Muscle of back (tissue), 13 donors: ENCODE measurements at places on chromosomes 5 and 9.
A peak's percentile ranks its signal among the peaks of the same experiment; 100 is the strongest.

- DNase-seq: no peak
Measured at GRCh38 chr5:53928641-53929040, 368.2 kb downstream of the NDUFS4 start.

- no peak for DNase-seq
Measured at GRCh38 chr9:101562966-101563365, 29.3 kb downstream of the RNF20 start.

- DNase-seq: no peak
Measured at GRCh38 chr9:31908891-31909480, 475.5 kb upstream of the ACO1 start.

DNA sequence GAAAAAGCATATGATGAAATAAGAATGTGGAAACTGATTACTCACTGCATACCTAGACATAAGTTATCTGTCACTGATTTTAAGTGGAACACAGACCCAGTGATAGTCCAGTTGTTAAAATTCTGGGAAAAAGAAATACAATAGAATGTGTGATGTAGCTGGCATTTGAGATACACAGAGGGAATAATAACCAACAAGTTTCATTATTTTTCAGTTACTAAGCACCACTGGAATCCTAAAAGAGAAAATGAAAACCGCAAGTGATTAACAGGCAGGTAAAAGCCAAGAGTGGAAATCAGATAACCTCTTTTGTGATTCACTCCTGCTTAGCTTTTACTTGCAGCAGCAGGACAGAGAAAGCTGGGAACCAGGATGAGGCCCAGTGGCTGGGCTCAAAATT is 994.0 kb upstream of the SEMA6A start:
- no peak for DNase-seq

DNA sequence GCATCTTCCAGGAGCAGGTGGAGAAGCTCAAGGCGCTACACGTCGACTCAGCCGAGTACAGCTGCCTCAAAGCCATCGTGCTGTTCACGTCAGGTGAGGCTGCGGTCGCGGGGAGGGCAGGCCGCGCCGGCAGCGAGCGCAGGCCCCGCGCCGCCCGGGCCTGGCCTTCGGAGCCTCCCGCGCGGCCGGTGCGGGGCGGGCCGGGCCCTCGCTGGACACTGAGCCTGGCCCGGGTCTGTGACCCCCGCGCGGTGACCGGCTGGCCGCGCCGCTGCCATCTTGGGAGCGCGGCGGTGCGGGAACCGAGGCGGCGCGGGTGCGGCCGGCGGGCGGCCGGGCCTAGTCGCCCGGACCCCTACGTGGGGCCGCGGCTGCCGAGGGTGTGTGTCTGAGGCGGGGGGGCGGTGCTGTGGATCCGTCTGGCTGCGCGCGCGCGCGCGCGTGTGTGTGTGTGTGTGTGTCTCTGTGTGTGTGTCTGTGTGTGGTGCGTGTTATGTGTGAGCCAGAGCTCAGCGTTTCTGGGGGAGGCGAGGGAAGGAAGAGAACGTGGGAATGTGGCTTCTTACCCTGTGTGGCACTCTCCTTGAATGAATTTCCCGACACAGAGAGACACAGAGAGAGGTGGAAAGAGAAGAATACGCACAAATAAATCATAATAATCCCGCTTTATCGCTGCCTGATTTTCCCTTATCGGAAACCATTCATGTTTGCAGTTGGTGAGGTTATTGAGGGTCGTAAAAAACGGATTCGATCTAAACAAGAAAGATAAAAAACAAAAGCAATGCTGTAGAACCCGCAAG is 5.5 kb downstream of the NR2F1 start:
- DNase-seq: no peak

DNA sequence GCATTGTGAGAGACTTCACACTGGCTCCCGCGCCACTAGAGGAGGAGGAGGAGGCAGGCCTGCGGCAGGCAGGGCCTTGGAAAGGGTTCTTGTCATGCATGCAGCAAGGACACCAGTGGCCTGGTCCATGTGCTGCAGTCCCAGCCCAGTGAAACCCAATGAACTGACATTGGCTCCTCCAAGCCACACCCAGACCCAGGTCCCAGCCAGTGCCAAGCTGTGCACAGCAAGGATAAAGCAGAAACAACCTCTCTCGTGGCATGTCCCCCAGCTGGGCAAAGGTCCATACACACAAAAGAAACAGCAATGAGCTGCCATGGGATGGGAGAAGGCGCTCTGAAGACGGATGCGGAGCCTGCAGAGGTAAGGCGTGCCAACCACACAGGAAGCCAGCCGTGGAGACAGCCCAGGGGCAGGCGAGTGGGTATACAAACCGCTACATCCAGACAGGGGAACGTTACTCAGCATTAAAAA is 89.2 kb downstream of the SEMA4D start:
- no peak for DNase-seq

- peak; percentile 77 for DNase-seq
Measured at GRCh38 chr9:35903049-35903448, 3.0 kb upstream of the HRCT1 start.

- no peak for DNase-seq
Measured at GRCh38 chr5:84378961-84379360, 5.7 kb downstream of the EDIL3 start.

DNA sequence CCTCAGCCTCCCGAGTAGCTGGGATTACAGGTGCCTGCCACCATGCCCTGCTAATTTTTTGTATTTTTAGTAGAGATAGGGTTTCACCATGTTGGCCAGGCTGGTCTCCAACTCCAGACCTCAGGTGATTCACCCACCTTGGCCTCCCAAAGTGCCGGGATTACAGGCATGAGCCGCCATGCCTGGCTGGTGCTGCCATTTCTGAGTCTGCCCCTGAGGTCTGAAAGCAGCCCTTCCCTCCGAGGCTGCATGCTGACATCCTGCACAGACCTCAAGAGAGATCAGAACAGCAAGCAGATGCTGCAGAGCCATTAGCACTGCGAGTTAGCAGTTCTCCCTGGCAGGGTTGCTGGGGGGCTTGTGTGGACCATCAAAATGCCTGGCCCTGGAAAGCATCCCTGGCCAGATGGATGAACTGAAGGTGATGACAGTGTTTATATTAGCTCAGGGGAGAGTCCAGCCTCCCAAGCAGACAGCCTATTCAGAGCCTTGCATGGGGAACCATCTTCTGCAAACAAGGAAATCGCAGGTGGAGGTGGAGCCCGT is 176.5 kb upstream of the PANK3 start:
- DNase-seq: no peak

DNA sequence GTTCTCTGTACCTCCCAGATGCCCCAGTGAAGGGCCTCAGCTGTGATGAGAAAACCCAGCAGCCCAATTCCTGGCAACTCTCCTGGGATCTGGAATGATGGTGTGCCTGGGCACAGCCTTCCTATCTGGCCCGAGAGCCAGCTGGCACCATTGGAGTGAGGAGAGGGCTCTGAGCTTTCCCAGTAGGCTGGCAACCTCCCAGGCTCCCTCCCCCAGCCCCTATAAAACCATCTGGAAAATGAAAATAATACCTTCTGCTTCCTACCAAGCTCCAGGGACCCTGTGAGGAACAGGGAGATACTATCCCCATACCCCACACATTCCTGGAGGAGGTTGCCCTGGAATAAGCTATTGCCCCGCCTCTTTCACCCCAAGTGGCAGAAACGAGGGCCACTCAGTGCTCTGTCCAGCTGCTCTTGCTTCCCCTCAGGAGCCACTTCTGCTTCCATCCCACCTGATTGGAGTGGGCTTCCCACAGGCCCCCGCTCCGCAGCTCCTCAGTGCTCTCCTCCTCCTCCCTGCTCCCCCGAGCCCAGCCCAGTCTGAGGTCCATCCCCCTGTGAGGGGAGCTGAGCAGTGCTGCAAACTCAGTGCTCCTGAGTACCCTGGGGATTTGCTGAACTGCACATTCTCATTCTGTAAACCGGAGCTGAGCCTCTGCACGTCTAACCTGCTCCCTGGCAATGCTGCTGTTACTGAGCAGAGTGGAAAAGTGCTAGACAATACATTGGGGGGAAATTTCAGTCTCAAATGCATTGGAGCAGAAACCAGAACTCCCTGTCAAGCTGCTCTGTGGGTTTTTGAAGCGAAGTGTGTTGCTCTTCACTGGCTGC is 74.7 kb downstream of the THBS4 start:
- no peak for DNase-seq

- no peak for DNase-seq
Measured at GRCh38 chr5:119275146-119275545, 80.7 kb upstream of the TNFAIP8 start.

- no peak for DNase-seq
Measured at GRCh38 chr5:79547429-79547822, 33.5 kb upstream of the HOMER1 start.

DNA sequence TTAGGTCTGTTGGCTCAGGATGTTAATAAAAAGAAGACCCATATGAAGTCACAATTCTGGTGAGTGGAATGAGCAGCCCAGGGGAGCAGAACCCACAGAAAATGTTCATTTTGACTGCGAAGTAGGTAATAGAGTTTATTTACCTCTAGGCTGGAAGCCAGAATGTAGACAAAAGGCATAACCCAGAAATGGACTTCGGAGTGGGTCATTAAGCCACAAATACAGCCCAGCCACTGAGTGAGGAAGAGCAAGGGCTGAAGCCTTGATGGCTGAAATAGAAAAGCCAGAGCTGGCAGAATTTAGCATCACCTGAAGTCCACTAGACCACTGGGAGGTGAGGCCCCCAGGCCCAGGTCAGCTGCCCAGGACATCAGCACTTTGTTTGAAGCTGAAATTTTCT is 168.0 kb downstream of the NXNL2 start:
- no peak for DNase-seq

- DNase-seq: no peak
Measured at GRCh38 chr5:36378551-36378950, 76.8 kb upstream of the RANBP3L start.

GRCh38 chr9:125586172-125586511 is 120.9 kb downstream of the MAPKAP1 start:
- no peak for DNase-seq

DNA sequence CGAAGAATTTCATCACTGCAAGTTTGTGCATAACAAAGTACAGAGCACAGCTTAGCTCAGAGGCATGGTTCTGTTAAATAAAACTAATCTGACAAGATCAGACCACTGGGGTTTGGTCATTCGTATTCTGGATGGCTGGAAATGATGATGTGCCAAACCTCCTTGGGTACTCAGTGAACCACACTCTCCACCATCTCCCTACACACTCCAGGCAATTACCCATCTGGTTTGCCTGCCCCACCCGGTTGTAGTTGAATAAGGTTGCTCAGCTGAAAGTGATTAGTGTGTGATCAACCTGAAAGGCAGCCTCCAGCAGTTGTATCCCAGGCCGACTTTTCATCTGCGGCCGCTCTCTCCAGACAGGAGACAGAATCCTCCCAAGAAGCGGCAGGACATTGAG is 371.4 kb downstream of the TLE1 start:
- no peak for DNase-seq

DNA sequence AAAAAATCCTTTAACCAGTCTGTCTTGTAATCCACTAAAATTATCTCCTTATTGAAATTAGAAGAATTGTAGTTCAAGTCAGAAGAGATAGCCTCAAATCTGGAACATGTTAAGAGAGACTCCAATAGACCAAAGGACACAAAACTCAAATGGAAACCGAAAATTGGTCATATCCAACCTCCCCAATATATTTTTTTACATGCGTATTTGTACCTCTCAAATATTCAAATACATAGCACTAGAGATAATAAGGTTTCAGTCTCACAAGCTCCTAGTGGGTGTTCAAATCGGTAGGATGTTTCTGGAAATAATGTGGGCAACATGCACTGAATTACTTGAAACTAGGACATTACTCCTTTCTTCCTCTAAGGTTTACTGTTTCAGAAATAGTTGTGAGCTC is 33.5 kb downstream of the EPB41L4A start:
- no peak for DNase-seq

- DNase-seq: no peak
Measured at GRCh38 chr9:105264380-105264779, 19.9 kb downstream of the SLC44A1 start.

- DNase-seq: no peak
Measured at GRCh38 chr5:73666891-73667290, 40.9 kb downstream of the ARHGEF28 start.

GRCh38 chr9:84829471-84829870 is 159.9 kb downstream of the NTRK2 start:
- no peak for DNase-seq

GRCh38 chr5:80990971-80991370 is 30.8 kb downstream of the RASGRF2 start:
- no peak for DNase-seq

GRCh38 chr5:58341476-58341875 is 118.4 kb downstream of the PLK2 start:
- DNase-seq: no peak
